ENCODE measurements at places on chromosomes 6 and 20.

- DNase-seq: no peak
Measured at GRCh38 chr20:33868595-33868994, 57.4 kb downstream of the CHMP4B start.

DNA sequence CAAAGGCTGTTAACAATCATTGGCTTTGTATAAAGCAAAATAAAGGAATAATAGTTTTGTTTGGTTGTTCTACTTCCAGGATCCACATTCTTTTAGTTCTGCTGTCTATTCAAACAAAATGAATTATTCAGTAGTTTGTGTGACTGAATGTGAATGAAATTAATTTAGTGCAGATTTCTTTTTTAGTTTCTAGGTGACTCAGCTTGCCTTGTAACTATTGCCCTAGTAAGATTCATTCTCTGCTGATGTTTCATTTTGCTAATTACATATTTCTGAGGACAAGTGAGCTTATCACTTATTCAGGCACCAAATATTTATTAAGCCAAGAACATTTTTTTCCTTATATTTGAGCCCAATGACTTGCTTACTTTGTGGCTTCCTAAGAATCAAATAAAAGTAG, 46.5 kb upstream of the RIPOR2 start:
- no peak for DNase-seq

- no peak for DNase-seq
Measured at GRCh38 chr6:83518816-83519480, 6.6 kb downstream of the PRSS35 start.

DNA sequence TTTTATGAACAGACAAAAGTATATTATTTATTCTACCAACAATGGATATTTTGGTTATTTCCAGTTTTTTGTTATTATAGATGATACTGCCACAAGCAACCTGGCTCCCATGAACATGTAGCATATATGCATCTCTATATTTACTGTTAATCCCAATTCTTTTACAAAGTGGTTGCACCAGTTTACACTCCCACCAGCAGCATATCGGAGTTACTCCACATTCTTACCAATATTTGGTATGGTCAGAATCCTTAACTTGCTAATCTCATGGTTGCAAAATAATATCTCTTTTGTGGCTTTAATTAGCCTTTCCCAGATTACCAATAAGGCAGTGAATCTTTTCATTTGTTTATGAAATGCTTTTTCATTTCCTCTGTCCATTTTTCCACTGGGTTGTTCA, 137.6 kb upstream of the CDYL start:
- no peak for DNase-seq

- no peak for DNase-seq
Measured at GRCh38 chr20:18802012-18802634, 11.5 kb upstream of the SCP2D1 start.

GRCh38 chr6:137223370-137224131, 4.4 kb upstream of the IFNGR1 start:
- DNase-seq: peak; percentile 90

DNA sequence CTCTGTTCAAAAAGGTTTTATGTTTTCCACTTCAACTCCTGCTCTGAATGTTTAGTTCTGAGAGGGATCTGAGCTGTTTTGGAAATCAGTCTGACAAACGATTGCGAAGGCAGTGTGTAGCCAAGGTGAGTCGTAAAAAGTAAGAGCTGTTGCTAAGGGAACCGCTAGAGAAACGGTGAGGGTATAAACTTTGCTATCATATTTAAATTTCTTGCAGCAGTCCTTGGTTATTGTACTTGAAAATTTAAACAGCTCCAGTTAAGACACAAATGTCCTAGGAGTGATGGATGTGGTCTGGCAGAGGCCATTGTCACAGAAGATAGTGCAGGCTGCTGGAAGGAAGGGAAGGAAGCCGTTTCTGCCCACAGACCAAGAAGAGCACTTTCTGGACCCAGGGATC, 64.9 kb upstream of the CITED2 start:
- no peak for DNase-seq

- peak; percentile 75 for DNase-seq
Measured at GRCh38 chr6:3748208-3749066, 3.1 kb downstream of the PXDC1 start.

DNA sequence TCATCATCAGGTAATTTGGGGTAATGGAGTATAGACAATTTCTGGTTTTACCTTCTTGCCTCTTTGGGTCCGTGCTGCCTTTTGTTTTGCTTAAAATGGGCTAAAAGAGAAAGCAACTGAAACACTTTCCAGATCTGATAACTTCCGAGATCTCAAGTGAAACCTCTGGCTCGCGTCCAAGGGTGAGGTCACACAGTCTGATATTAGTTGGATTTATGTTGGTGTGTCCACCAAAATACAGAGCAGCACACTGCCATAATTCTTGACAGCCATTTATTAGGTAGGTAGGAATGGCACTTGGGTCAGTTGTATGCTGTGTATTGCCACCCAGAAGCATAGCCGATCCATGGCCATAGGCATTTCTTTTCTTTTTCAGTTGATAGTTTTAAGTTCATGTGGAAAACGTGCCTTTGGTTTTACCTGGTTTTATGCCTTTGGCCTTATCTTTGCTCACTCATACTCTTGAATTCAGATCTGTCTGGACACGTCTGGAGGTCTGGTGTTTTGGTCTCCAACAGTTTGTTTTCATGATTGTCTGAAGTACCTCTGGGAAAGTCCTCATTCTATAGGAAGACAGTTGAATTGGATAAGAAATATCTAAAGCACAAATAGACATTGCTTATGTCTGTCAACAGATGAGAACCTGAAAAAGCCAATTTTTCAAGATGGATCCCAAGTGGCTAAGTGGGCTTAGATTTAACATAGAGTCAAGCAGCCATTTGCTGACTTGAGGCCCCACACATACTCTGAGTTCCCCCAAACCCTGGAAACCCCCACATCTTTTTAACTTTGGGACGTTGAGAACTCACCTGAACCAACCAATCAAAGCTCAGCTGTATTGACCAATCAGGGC, 320.8 kb downstream of the SOX4 start:
- DNase-seq: peak; percentile 20

GRCh38 chr20:40942006-40942405, 86.6 kb upstream of the TOP1 start:
- peak; percentile 27 for DNase-seq

- DNase-seq: no peak
Measured at GRCh38 chr6:152573762-152574161, 63.4 kb downstream of the SYNE1 start.

GRCh38 chr6:163837691-163838431, 423.3 kb downstream of the QKI start:
- no peak for DNase-seq

- no peak for DNase-seq
Measured at GRCh38 chr6:136763255-136763654, 29.0 kb downstream of the MAP3K5 start.

DNA sequence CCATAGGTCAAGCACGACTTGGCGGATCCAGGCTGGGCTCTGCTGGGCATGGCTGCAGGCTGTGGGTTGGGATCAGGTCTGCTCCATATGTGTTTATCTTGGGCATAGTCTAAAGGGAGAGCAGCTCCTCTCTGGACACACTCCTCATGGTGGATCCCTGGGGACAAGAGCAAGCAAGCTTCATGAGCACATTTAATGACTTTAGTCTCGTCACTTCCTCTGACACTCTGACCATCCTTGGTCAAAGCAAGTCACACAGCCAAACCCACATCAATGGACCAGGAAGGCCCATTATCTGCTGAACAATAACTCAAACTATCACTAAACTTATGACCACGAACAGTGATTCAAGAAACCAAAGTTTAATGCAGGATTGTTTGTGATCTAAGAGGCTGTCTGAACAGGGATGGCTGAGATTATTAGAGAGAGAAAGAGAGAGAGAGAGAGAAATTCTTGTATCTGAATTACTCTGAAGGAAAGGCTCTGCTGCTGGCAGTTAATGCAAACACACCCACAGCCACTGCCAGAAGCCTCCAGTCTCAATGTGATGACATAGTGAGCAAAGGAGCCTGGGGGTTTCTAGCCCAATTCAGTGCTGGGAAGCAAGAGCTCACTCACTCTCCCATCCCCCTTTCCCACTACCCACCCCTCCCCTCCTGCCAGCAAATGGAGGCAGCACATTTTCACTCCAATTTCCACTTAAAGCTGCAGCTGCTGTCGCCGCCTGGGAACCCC, 490.2 kb upstream of the SULF2 start:
- no peak for DNase-seq

GRCh38 chr6:100876251-100876650, 4.9 kb downstream of the ASCC3 start:
- DNase-seq: no peak

DNA sequence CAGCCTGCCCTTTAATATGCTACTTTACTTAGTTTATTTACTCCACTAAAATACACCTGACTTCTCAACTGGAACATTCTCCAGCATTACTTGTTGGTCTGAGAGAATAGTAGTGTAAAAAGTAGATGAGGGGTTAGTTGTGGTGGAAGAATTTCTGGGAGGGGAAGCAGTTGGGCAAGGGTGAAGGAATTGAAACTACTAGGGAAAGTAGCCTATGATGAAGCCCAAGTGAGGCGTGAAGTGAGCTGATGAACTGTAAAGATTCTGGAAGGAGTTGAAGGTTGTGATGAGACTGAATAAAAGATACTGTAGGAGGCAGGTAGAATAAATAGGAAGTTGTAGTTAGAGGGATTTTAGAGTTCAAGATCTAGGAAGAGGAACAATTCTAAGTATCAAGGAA, 72.5 kb downstream of the ITCH start:
- no peak for DNase-seq

GRCh38 chr20:21129861-21130260, 4.0 kb downstream of the KIZ start:
- DNase-seq: no peak

GRCh38 chr6:157788180-157788579, 34.9 kb upstream of the SNX9 start:
- no peak for DNase-seq

DNA sequence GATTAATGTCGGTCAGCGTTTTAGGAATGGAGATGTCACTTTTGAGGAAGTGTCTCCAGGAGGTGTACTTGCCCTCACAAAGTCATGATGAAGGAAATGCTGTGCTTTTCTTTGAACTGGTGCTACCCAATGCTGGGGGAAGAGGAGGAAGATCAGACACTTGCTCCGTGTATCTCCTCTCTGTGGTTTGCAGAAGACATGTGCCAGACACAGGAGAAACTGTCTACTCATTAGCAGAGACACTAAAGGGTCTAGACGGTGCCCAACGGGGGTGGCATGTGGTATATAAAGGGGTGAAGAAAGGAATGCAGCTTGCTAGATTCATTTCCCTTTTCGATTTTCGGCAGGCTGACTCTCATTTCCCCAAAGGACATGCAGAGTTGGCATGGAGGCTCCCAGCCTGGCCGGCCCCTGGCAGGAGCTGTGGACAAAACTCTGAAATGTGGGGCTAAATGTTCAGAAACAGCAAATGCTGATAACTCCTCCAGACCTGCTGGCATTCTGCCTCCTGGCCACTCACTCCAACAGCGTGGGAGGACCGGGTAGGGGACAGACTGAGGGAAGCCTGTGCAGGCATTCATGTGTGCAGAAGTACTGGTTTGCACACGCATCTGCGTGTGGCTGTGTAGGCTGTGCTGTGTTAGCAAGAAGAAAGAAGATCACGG, 59.6 kb upstream of the QKI start:
- DNase-seq: peak; percentile 71
